Karpas-422 (cell line): ENCODE measurements at places on chromosomes 7 and 10. TPM values are rescaled to one million over a fixed set of nuclear protein-coding genes. Genes with fewer than 3 reads are reported as not detected.

- H3K4me3 ChIP-seq: no peak overlapping the region
- H3K27ac ChIP-seq: 0 out of 2 replicates have a peak overlapping the region, but pooled peaks have one; percentile 27
- H3K27me3 ChIP-seq: no peaks in the 10 kb centered on the region
- DNase-seq: no peak
- H3K36me3 ChIP-seq: peaks cover 41% of the 10 kb centered on the region
These were observed 23.7 kb downstream of the USP6NL start for GRCh38 chr10:11587722-11588259.

Gene NPFFR1
- total RNA-seq: not detected in 2 replicates

DNA sequence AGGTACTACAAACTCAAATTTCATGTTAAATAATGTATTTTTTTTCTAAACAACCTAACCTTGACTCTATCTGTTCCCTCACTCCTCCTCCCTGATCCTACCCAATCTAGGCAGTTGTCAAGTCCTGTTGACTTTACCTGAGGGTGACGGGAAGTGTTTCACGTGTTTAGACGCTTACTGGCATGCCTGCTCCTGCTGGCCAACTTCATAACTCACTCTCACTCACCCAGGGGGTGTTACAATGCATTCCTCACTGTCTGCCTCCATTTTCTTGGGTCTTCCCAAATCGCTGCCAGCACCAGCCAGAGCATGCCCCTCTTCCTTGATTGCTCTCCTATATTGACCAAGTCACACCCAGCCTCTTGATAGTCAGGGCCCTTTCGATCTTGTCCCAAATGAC is 28.3 kb downstream of the CRCP start:
- no peak for DNase-seq
- no peaks in the 10 kb centered on the region for H3K27me3 ChIP-seq
- no peak overlapping the region for H3K4me3 ChIP-seq
- peaks cover 36% of the 10 kb centered on the region; the same call in 1 of the 2 replicates for H3K36me3 ChIP-seq

GRCh38 chr10:126227762-126228134 is 160.5 kb downstream of the ADAM12 start:
- H3K36me3 ChIP-seq: no peaks in the 10 kb centered on the region
- no peak overlapping the region for H3K27ac ChIP-seq
- H3K4me3 ChIP-seq: no peak overlapping the region
- no peaks in the 10 kb centered on the region for H3K27me3 ChIP-seq
- no peak for DNase-seq

DNA sequence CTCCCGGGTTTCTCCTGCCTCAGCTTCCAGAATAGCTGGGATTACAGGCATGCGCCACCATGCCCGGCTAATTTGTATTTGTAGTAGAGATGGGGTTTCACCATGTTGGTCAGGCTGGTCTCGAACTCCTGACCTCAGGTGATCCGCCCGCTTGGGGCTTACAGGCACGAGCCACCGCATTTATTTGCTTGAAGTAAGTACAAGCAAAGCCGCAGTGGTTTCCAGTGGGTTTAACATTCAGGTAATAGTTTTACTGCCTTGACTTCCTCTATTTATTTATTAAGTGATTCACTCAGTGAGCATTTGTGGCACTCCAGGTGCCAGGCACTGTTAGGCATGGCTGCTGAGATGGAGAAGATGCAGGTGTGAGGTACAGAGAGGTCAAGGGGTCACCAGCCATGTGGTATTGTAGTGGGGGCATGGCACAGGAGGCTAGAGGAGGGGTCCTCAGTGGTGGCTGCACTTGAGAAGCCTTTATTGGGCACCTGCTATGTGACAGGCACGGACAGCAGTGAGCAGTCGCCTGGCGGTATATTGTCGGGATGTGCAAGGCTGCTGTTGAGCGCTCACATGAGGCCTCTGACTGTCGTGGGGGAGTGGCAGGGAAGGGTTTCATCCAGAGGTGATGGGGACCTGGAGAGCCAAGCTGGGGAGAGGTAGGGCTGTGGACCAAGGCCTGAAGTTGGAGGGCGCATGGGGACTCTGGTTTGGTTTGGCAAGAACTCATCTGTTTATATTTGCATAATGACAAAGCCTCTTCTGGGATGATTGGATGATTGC is 54.9 kb downstream of the DOCK1 start:
- no peaks in the 10 kb centered on the region for H3K27me3 ChIP-seq
- DNase-seq: no peak
- no peak overlapping the region for H3K27ac ChIP-seq
- no peaks in the 10 kb centered on the region for H3K4me1 ChIP-seq

Gene NRG3
- not detected in 2 replicates for total RNA-seq

Gene FAM131B
- 0.11 TPM in 1 of 2 replicates, not detected in the other for total RNA-seq

DNA sequence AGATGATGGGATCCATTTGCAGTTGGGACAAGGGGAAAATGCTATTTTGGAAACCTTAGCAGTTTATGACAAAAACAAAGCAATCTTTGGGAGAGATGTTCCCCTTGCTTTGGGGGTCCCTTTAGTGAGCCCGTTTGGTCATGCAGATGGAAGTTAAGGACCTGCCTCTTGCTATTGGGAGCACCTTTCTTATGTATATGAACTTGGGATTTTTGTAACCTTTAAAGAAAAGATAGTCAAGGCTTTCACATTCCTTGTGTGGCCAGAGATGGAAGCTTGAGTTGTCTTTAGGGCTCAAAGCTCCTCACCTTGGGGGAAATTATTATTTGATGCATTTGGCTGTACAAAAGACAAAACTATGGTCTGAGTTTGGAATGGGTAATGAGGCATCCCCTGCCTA is 179.0 kb upstream of the PLPP4 start:
- peaks cover 41% of the 10 kb centered on the region for H3K36me3 ChIP-seq
- peaks cover 89% of the 10 kb centered on the region for H3K4me1 ChIP-seq
- DNase-seq: no peak

- no peak for DNase-seq
- peaks cover 3% of the 10 kb centered on the region for H3K4me1 ChIP-seq
- no peak overlapping the region for H3K27ac ChIP-seq
- no peak overlapping the region for H3K4me3 ChIP-seq
These were observed 81.5 kb upstream of the PDGFA start for GRCh38 chr7:601036-601594.

GRCh38 chr7:118793582-118793981 is 569.1 kb downstream of the ANKRD7 start:
- H3K27me3 ChIP-seq: no peaks in the 10 kb centered on the region
- no peaks in the 10 kb centered on the region for H3K36me3 ChIP-seq
- H3K4me3 ChIP-seq: no peak overlapping the region
- no peaks in the 10 kb centered on the region for H3K4me1 ChIP-seq
- DNase-seq: no peak

DNA sequence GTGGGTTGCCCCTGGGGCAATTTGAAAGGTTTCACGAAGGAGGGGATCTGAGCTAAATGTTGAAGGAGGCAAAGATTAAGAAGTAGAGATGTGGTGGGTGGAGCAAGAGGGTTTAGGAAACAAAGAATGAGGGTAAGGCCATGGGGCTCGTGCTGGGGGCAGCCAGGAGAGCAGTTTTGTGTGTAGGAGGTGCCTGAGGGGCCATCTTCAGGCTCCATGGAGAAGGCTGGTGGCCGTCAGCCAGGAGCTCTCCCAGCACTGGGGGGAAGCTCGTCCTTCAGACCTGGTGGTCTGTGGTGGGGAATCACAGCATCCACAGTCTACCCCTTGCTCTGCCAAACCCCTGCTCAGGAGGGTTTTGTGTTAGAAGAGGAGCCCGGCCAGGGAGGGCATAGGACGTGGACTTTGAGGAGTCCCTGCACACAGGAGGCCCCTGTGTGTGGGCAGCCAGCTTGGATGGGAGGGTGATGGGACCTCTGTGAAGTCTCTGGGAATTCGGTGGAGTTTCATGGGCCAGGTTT is 11.8 kb upstream of the CXCL12 start:
- no peaks in the 10 kb centered on the region for H3K4me1 ChIP-seq
- H3K36me3 ChIP-seq: no peaks in the 10 kb centered on the region
- H3K27me3 ChIP-seq: no peaks in the 10 kb centered on the region
- no peak overlapping the region for H3K4me3 ChIP-seq
- no peak overlapping the region for H3K27ac ChIP-seq

Gene IFIT3
- total RNA-seq: 1.0 and 1.4 TPM in 2 replicates

DNA sequence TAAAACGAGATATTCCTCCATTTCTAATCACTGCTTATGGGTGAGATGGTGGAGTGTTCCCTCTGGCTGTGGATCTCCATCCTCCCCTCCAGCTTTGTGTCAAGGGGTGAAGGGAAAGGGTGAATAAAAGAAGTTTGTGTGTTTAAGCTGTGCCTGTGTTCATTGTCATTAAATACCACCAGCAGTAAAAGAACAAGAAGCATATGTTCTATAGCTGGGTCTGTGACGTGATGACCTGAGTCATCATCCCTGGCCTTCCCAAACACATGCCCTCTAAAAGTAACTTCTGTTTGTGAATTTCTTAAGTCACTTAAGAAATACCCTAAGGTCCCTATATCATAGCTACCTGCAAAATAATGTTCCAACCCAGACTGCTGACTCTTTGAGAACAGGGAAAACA is 104.9 kb downstream of the PPP1R17 start:
- no peaks in the 10 kb centered on the region for H3K36me3 ChIP-seq
- H3K27me3 ChIP-seq: no peaks in the 10 kb centered on the region
- H3K4me3 ChIP-seq: no peak overlapping the region
- no peak overlapping the region for H3K27ac ChIP-seq
- no peaks in the 10 kb centered on the region for H3K4me1 ChIP-seq

DNA sequence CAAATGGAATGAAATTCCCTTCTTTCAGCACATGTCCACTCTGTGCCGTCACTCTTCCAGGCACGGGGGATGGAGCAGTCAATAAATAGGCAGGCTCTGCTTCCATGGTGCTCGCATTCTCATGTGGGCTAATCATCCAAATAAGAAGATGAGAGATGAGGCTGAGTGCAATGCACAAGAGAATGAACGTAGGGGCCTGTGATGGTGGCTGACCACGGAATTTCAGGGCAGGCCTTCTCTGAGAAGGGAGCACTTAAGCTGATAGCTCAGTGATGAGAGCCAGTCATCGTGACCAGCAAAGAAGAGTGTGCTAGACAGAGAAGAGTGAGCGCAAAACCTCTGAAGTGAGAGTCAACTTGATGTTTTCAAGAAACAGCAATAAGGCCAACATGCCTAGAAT is 47.9 kb downstream of the TAF3 start:
- no peaks in the 10 kb centered on the region for H3K27me3 ChIP-seq
- no peaks in the 10 kb centered on the region for H3K36me3 ChIP-seq
- H3K27ac ChIP-seq: no peak overlapping the region
- H3K4me1 ChIP-seq: peaks cover 7% of the 10 kb centered on the region; the same call in 1 of the 2 replicates
- DNase-seq: no peak

DNA sequence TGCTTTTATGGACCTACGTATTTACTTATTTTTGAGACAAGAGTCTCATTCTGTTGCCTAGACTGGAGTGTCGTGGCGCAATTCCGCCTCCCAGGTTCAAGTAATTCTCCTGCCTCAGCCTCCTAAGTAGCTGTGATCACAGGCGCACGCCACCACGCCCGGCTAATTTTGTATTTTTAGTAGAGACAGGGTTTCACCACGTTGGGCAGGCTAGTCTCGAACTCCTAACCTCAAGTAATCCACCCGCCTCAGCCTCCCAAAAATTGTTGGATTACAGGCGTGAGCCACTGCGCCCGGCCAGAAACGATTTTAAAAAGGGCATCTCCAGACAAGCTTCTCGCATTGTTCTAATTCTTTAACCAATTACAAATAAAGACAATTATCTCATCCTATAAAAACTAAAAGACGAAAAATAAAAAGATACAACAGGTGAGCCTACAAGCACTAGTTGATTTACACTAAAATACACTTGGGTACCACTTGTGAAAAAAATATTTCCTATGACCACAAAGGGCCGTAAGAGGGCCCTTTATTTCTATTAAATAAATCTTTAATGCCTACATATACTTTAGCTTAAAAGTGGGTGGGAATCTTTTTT is 2.4 kb downstream of the TRA2A start:
- peak overlapping the region; percentile 81 for H3K27ac ChIP-seq
- H3K4me3 ChIP-seq: peak overlapping the region; percentile 91
- H3K27me3 ChIP-seq: no peaks in the 10 kb centered on the region
- H3K36me3 ChIP-seq: peaks cover 18% of the 10 kb centered on the region; the same call in 1 of the 2 replicates

- H3K27ac ChIP-seq: no peak overlapping the region
- H3K4me3 ChIP-seq: no peak overlapping the region
These were observed 20.7 kb downstream of the COX15 start for GRCh38 chr10:99711129-99711719.

DNA sequence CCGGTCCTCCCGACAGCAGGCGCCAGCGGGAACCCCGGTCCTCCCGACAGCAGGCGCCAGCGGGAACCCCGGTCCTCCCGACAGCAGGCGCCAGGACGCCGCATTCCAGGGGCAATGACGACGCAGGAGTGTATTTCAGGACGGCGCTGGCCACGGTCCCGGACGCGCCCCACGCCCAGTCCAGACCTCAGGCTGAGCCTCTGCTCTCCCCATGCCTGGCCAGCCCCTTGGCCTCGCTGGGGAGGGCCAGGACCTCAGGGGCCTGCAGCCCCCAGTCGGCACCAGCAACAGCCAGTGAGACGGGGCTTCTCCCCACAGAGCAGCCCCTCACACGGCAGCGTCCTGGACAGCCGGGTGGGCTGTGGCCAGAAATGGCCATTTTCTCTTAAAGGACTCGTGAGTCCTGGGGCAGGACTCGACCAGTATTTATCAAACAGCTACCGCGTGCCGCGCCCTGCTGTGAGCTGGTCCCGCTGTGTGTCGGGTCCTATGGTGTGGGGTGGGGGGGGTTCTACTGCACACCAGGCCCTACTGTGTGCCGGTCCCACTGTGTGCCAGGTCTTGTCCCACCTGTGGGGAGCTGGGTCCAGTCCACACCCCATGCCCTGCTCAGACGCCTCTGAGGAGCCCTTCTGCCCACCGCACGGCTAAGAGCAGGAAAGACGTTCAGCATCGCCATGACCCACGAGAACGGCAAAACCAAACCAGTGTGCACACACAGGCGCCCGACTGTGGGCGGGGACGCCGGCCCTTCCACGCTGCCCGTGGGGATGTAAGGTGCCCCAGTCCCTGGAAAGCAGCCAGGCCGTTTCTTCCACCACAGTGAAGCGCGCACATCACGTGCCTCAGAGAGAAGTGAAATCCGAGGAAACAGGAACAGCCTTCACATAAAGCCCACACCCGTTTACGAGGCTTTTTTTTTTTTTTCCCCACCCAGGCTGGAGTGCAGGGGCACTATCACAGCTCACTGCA is 33.3 kb downstream of the GET4 start:
- no peaks in the 10 kb centered on the region for H3K36me3 ChIP-seq
- peak overlapping the region; percentile 33; the same call in 1 of the 2 replicates for H3K4me3 ChIP-seq
- no peaks in the 10 kb centered on the region for H3K27me3 ChIP-seq
- H3K27ac ChIP-seq: no peak overlapping the region
- peak; percentile 81 for DNase-seq
- peaks cover 16% of the 10 kb centered on the region for H3K4me1 ChIP-seq

GRCh38 chr7:27581119-27581518 is 81.6 kb downstream of the HIBADH start:
- H3K27me3 ChIP-seq: no peaks in the 10 kb centered on the region
- H3K4me1 ChIP-seq: peaks cover 14% of the 10 kb centered on the region
- no peaks in the 10 kb centered on the region for H3K36me3 ChIP-seq
- DNase-seq: no peak
- H3K4me3 ChIP-seq: no peak overlapping the region
- H3K27ac ChIP-seq: no peak overlapping the region

- no peak overlapping the region for H3K4me3 ChIP-seq
- H3K4me1 ChIP-seq: peaks cover 58% of the 10 kb centered on the region
- H3K27me3 ChIP-seq: no peaks in the 10 kb centered on the region
These were observed 68.5 kb downstream of the AP3M1 start for GRCh38 chr10:74081941-74082718.
